RKO (cell line): ENCODE measurements at places on chromosomes 1 and 21.
A peak's percentile ranks its signal among the peaks of the same experiment; 100 is the strongest.

- no peak for DNase-seq
Observed at GRCh38 chr1:81877940-81878339, 77.2 kb downstream of the ADGRL2 start.

GRCh38 chr1:45394342-45394741, 54.1 kb upstream of the MUTYH start:
- no peak for DNase-seq

- DNase-seq, result no peak
Observed at GRCh38 chr1:175572932-175573868, 170.2 kb downstream of the TNR start.

DNA sequence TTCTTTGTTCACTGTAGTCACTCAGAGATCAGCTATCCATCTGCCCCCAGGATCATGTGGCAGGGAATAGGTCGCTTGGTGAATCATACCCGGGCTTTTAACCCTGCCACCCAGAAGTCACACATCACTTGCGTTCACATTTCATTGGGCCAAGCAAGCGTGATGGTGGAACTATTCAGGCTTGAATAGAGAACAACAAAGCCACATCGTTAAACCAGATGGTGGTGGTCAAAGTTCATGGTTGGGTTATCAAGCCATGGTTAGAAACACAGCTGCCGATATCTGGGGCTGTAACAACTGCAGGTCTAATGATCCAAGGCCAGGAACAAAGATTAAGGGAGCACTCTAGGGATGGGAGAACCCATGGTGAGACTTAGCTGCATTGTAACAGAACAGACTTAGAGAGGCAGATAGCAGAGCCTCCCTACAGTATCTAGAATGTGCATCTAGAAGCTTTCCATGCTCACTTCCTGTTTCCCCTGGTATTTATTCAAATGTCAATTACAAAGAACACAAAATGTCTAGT, 40.0 kb upstream of the PTPRC start:
- no peak for DNase-seq

DNA sequence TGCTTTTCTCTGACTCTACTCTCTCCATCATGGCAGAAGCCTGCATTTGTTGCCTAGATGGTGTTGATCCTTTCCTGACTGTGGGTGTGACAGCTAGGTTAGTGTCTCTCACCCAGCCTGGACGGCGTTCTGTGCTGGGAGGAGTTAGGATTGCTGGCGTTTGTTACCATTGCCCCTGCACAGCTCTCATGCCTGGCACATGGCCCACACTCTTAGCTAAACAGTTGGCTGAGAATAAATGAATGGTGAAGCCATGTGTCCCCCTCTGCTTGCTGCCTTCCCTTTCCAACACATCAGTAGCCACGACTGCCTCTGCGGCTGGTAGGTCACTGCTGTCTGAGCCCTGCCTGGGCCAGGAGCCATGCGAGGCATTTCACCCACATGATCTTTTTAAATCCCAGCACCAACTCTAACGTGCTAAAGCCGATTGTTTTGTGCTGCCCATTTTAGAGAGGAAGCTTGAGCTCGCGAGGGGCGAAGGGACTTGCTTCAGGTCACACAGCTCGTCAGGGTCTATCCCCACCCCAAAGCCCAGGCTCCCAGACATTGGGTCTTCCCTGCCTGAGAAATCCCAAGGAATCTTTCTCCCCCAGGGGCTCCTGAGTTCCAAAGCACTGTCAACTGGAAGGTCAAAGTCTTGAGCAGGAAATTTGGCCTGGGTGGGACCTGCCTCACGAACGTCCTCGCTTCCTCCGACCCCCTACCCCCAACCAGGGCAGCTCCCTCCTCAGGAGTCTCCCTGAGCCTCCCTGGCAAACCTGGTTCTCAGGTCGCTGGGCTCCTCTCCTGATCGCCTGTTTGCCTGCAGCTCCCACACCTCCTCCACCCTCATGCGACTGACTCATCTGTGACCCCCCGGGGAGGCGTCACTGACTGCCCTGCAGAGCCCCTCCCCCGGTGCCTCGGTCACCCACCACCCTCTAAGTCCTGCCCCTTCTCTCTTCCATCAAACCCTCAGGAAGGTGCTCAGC, 271.7 kb upstream of the C1orf174 start:
- DNase-seq, result no peak

GRCh38 chr1:164754088-164754600, 195.2 kb downstream of the PBX1 start:
- no peak for DNase-seq

- DNase-seq, result no peak
Observed at GRCh38 chr1:153872331-153872730, 50.4 kb downstream of the GATAD2B start.

- DNase-seq, result no peak
Observed at GRCh38 chr1:230399321-230400006, 26.7 kb downstream of the PGBD5 start.

GRCh38 chr21:34112316-34113033, 39.1 kb downstream of the MRPS6 start:
- DNase-seq, result no peak

DNA sequence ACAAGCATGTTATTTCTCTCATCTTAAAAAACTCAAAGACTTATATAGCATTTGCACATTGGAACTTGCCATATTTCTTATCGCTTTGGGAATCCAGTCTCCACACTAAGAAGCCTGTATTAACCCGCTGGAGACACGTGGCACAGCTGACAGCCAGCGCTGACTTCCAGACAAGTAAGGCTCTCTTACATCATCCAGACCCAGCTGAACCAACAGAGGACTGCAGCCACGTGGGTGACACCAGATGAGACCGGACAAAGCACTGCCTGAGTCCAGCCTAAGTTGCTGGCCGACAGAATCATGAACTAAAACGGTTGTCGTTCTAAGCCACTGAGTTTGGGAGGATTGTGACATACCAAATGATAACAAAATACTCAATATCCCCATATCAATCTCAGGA, 6.3 kb upstream of the CD247 start:
- DNase-seq, result no peak

- DNase-seq, result no peak
Observed at GRCh38 chr1:71399594-71399993, 318.8 kb upstream of the ZRANB2 start.

GRCh38 chr1:168867941-168868634, 139.1 kb upstream of the DPT start:
- no peak for DNase-seq

DNA sequence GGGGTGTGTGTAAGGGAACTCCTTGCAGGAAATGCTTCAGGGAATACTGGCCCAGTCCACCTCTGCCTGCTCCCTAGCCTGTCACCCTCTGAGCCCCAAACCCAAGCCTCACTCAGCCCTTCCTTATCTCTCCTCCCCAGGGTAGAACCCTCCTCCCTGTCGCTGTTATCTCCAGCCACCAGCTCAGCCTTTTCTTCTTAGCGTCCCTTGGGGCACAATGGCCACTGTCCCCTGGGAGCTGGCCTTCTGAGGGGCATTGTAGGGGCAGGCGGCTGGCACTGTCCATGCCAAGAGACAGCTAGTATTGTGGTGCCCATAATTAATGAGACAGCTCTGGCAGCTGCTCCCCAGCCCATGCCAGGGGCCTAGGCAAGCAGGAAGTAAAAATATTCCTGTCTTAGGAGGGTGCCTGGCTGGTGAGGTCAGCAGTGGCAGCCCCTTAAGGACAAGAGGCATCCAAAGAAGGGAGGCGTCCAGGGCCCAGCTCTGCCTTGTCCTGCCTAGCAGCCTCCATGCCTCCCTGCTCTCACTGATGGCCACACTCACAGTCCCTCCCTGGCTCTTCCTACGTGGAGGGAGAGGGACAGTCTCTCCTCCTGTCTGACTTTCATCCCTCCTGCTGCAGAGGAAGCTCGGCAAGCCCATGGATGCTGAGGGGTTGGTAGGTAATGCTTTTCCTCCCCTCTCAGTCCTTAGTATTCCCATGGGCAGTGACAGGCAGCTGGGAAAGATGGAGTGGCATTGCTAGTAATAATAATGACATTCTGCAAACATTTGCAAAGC, 37.5 kb downstream of the KCNQ4 start:
- DNase-seq, result no peak

DNA sequence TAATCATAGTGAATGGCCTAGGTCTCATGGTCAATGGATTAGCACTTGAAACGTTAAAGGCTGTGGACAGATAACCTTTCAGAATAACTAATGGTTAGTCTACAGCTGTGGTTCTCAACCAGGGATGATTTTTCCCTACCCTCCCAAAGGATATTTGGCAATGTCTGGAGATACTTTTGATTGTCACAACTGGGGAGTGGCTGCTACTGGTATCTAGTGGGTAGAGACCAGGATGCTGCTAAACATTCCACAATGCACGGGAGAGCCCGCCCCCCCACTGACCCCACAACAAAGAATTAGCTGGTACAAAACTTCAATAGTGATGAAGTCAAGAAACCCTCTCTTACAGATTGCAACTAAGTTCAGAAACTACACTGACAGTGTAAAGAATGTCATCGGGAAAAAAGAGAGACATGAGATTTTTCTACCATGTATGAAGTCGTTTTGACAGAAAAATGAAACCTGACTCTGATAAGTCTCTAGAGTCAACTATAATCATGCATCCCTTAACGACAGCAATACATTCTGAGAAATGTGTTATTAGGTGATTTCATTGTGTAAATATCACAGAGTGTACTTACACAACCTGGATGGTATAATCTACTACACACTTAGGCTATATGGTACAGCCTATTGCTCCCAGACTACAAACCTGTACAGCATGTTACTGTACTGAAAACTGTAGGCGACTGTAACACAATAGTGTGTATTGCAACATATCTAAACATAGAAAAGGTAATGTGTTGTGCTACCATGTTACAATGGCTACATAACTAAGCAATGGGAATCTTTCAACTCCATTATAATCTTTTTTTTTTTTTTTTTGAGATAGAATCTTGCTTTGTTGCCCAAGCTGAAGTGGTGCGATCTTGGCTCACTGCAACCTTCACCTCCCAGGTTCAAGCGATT, 49.7 kb upstream of the PRDX6 start:
- no peak for DNase-seq

DNA sequence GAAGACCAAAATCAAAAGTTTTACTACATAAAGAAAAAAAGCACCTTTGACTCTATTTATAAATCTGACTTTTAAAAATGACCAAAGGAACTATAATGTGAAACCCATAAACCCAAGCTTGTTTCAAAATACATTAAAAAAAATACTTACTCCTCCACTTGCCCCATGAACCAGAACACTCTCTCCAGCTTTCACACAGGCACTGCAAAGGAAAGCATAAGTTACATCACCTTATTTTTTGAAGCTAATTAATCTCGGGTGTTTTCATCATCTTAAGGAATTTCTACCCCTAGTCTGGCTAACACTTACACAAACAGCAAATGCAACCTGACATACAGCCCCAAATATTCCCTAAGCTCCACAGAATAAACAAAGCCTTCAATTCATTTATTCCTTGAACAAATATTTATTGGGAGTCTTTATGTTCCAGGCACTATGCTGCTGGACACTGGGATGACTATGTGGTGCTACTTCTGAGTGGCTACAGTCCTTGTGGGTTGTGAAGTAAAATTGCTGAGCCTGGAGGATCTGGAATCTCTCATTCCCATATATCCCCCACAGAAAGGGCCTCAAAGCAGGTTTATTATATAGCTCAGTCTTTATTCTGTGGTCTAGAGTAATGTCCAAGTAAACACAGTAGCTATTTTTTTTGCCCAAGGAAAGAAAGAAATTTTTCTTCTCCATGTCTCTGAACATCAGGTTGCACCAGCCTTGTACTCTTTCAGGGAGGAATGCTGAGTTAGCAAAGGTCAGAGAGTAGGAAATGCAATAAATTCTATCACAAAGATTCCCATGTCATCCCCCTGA, 18.2 kb downstream of the CRYZ start:
- no peak for DNase-seq

DNA sequence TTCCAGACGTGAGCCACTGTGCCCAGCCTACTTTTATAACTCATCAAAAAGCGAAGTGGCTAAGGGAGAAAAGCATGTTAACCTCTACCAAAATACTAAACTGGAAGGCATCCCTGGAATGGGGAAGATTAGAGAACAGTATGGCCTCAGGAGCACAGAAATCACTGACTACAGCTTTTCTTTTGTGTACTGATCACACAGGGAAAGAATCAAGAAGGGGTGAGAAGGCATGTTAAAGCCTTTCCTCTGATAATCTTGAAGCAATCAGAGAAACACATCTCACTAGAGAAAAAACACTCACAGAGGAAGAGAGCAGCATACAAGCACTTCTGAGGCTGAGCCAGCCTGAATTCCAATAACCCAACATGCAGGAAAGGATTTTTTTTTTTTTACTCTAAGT, 10.7 kb downstream of the PCAT6 start:
- no peak for DNase-seq

DNA sequence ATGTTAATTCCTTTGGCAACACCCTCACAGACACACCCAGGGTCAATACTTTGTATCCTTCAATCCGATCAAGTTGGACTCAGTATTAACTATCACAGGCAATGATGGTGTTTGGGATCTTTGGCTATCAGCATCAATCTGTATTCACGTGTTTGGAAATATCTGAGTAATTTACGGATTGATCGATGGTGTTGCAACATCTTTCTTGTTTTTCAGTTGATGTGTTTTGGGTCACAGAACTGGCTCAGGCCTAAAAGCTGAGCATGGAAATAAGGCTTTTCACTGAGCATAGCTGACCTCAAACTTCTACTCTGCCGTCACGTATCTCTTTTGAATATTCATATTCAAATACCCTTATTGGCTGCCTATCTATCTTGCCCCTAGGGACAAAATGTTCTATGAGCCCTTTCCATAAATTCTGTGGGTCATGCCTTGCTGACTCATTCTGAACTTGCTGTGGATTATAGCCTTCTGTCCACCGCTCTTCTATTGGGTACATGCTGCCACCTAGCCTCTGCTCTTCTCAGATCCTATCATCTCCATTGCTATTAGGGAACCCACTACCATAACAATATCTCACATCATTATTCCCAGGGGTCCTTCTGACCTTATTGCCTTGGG, 156.0 kb downstream of the PDE4B start:
- DNase-seq, result peak; percentile 20

GRCh38 chr1:109089242-109090015, 1.1 kb upstream of the TMEM167B start:
- peak; percentile 82 for DNase-seq

DNA sequence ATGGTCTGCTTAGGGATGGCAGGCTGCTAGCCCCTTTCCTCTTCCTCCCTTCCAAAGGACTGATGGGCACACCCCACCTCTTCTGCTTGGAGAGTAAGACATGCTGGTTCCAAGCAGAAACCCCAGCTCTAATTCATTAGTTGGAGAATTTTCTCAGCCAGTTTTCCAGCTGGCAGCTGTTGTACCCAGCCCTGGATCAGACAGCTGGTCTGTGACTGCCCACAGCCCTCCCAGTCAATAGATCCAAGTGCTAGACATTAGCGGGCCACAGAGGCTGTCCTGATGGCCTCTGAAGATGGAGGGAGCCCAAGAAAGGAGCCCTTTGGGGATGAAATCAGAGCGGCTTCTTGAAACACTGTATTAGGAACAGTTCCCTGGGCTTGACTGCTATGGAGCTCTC, 35.8 kb downstream of the ACOT11 start:
- DNase-seq, result no peak

DNA sequence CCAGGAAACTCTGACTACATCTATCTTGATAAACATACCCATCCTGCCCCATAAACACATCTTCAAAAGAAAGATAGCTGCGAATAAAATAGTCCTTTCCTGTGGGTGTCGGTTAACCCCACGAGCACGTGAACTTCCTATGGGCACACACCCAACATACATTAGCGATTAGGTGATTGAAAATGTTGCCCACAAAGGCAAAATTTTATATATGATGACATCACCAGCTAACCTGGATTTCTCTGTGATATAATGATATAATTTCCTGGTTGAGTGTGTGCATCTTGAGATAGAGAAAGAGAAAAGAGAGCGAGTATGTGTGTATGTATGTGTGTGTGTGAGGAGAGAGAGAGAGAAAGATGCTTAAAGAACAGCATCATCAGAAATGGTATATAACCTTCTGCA, 296.1 kb downstream of the PTPRC start:
- peak; percentile 40 for DNase-seq
